ENCODE measurements at places on chromosomes 2 and 18. TPM values are rescaled to one million over a fixed set of nuclear protein-coding genes. Genes with fewer than 3 reads are reported as not detected.

The UGT1A6 gene
- total RNA-seq = 12.7 TPM

The CIDEA gene
- 72.2 TPM for total RNA-seq

The PAPOLG gene
- total RNA-seq = 17.0 TPM

The TUBA3E gene
- not detected for total RNA-seq

The NMUR1 gene
- total RNA-seq = 0.21 TPM

The KYNU gene
- total RNA-seq = 0.29 TPM

The ALPP gene
- not detected for total RNA-seq

The SERTAD2 gene
- total RNA-seq = 30.3 TPM

The TEX261 gene
- total RNA-seq = 19.7 TPM

The ASTL gene
- 1.7 TPM for total RNA-seq

The SUCLG1 gene
- 68.8 TPM for total RNA-seq

The LDLRAD4 gene
- total RNA-seq = 13.1 TPM

DNA sequence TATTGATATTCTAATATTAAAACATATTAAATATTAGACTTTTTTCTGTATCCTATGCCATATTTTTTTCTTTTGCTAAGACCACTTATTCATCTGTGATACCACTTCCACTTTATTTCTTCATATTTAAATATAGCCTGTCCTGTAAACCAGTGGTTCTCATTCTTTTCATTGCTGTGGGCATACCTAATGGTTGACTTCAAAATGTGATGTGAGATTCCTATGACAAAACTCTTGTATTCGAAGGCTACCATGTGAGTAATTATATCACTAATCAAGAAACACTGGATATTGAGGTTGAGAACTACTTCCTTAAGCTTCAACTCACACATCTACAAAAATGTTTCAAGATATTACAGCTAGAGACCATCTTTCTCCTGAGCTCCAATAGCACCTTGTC, 3.6 kb downstream of the SCRN3 start:
- H3K4me3 ChIP-seq = no peak overlapping the region
- H3K4me1 ChIP-seq = peaks cover 11% of the 10 kb centered on the region
- no peaks in the 10 kb centered on the region for H3K27me3 ChIP-seq
- DNase-seq = no peak

DNA sequence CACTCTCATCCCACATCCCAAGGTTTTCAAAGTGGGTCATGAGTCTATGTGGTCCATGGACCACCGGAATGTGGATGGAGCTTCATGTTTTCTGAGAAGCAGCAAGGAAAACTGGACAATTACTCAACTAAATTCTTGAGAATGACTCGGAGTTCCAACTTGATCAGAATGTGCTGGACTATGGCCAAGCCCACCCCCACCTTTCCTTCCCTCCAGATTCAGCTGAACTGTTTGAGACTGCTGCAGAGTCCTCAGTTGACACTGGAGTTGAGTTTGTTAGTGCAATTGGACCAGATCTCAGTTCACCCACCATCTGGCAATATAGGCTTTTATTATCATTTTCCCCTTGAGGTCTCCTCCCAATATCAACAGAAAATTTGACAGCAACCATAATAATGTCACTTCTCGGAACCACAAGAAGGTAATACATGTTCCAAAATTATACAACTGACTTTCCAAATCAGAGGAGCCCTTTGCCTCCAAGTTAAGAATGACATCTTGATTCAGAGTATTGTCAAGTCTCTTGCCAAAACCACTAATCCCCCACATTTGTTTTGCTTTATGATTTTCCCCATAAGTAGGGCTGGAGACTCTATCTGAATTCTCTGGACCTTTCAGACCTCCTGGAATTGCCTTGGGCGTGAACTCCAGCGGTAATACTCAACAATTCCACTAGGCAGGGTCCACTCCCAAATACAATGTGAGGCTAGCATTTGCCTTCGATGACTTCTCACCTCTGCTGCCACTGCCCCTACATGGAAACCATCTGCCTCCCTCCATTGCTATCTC, 8.8 kb downstream of the COL4A4 start:
- H3K27me3 ChIP-seq = peaks cover 3% of the 10 kb centered on the region
- H3K4me1 ChIP-seq = no peaks in the 10 kb centered on the region
- no peak for DNase-seq
- no peak overlapping the region for H3K27ac ChIP-seq

- H3K4me3 ChIP-seq = no peak overlapping the region
- DNase-seq = peak; percentile 59
- H3K36me3 ChIP-seq = no peaks in the 10 kb centered on the region
- peak overlapping the region; percentile 0 for H3K27ac ChIP-seq
- H3K27me3 ChIP-seq = no peaks in the 10 kb centered on the region
These were observed 109.7 kb downstream of the B3GNT2 start for GRCh38 chr2:62305421-62306176.

GRCh38 chr18:14117606-14118005, 14.6 kb downstream of the ZNF519 start:
- no peak overlapping the region for H3K4me3 ChIP-seq
- H3K4me1 ChIP-seq = no peaks in the 10 kb centered on the region
- no peaks in the 10 kb centered on the region for H3K27me3 ChIP-seq
- no peaks in the 10 kb centered on the region for H3K36me3 ChIP-seq

- H3K27ac ChIP-seq = no peak overlapping the region
- DNase-seq = no peak
- peaks cover 10% of the 10 kb centered on the region for H3K4me1 ChIP-seq
- peak overlapping the region; percentile 72 for H3K4me3 ChIP-seq
These were observed 2.1 kb downstream of the CERS6 start for GRCh38 chr2:168458139-168458538.

GRCh38 chr18:48975817-48976649, 25.3 kb upstream of the SMAD7 start:
- H3K36me3 ChIP-seq = no peaks in the 10 kb centered on the region
- H3K27ac ChIP-seq = peak overlapping the region; percentile 88
- peak overlapping the region; percentile 80 for H3K4me3 ChIP-seq
- H3K27me3 ChIP-seq = no peaks in the 10 kb centered on the region
- H3K4me1 ChIP-seq = peaks cover 24% of the 10 kb centered on the region

- H3K4me3 ChIP-seq = no peak overlapping the region
- H3K27ac ChIP-seq = no peak overlapping the region
- no peak for DNase-seq
- no peaks in the 10 kb centered on the region for H3K4me1 ChIP-seq
- peaks cover 4% of the 10 kb centered on the region for H3K27me3 ChIP-seq
These were observed 60.9 kb upstream of the TMEM178A start for GRCh38 chr2:39604866-39605265.

- H3K4me1 ChIP-seq = no peaks in the 10 kb centered on the region
- no peaks in the 10 kb centered on the region for H3K36me3 ChIP-seq
- no peak overlapping the region for H3K4me3 ChIP-seq
- no peaks in the 10 kb centered on the region for H3K27me3 ChIP-seq
- no peak for DNase-seq
These were observed 285.1 kb downstream of the TMX3 start for GRCh38 chr18:68429841-68430240.

DNA sequence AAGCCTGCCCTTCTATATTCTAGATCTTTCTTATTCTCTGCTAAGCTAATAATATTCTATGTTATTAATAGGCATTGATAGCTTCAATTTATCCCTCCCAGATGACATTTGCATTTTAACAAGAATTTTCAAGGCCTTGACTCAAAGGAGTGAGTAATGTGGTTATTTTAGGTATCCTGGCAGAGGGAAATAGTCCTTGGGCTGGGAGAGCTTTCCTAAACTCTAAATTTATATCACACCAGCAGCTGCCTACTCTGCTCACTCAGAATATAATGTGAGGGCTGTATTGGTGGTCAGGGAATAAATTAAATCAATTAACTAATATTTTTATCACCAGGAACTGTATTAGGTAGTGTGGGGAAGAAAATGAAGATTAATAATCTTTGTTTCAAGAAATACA, 74.8 kb upstream of the ADAM23 start:
- no peak overlapping the region for H3K4me3 ChIP-seq
- H3K4me1 ChIP-seq = no peaks in the 10 kb centered on the region
- no peak overlapping the region for H3K27ac ChIP-seq
- DNase-seq = no peak
- H3K27me3 ChIP-seq = no peaks in the 10 kb centered on the region

DNA sequence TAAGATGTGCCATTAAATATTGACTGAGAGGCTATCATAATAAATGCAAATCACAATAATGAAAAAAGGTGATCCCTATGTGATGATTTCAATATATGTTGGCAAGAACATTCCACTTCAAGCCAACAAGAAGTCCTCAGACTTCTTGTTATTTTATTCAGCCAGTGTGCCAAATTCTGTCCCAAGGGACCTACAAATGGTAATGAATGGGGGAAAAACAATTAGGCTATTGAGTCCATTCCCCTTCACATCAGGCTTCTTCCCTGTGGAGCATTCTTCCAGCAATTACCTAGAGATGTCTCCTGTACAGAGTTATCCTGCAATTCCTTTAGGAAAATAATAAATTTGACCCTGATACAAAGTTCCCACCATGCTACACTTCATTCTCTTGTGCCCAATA, 144.4 kb downstream of the PIEZO2 start:
- no peaks in the 10 kb centered on the region for H3K27me3 ChIP-seq
- no peak overlapping the region for H3K4me3 ChIP-seq
- H3K4me1 ChIP-seq = peaks cover 7% of the 10 kb centered on the region
- H3K36me3 ChIP-seq = no peaks in the 10 kb centered on the region
- DNase-seq = no peak

DNA sequence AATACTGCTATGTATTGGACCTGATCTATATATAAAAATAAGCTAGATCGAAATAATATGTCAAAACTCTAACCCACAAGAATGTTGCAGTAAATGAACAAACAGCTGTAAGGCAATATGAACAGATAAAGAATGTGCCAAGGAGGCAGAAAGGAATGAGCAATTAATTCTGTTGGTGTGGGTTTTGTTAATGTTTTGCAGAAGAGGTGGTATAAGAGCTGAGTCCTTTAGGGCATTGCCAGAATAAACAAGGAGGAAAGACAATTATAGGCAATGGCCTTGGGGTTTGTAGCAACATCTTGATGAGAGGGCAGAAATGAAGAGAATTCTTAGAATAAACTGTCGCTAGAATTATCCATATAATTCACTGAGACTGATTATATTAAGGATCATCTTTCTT, 240.9 kb upstream of the GULP1 start:
- no peak for DNase-seq
- no peaks in the 10 kb centered on the region for H3K36me3 ChIP-seq
- H3K4me3 ChIP-seq = no peak overlapping the region
- H3K27me3 ChIP-seq = no peaks in the 10 kb centered on the region
- no peak overlapping the region for H3K27ac ChIP-seq

GRCh38 chr2:9029721-9030120, 26.2 kb upstream of the MBOAT2 start:
- H3K27ac ChIP-seq = no peak overlapping the region
- no peak for DNase-seq
- no peaks in the 10 kb centered on the region for H3K36me3 ChIP-seq

DNA sequence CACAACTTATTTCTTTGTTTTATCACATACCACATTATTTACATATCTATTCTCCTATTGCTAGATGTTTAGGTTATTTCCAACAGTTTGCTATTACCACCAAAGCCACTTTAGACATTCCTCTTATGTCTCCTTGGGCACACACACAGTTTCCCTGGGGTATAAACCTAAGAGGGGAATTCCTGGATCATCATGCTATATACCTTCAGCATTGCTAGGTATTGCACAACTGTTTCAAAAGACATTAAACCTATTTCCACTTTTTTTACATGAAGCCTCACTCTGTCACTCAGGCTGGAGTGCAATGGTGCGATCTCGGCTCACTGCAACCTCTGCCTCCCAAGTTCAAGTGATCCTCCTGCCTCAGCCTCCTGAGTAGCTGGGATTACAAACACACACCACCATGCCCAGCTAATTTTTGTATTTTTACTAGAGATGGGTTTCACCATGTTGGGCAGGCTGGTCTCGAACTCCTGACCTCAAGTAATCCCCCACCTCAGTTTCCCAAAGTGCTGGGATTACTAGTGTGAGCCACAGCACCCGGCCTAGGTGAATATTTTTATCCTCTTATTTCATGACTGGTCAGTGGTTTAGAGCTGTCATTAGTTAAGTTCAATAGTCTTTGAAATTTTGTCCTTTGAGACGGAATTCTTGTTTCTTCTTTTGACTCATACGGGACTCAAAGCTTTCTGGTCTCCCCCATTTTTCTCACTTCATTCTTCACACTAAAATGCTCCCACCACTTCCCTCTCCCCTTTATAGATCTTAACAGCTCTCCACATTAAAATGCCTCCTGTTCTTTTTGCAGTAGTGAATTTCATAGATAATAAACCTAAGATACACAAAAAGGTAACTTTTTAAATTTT, 30.3 kb downstream of the SULT1C4 start:
- no peak for DNase-seq
- no peak overlapping the region for H3K4me3 ChIP-seq
- no peak overlapping the region for H3K27ac ChIP-seq
- H3K27me3 ChIP-seq = no peaks in the 10 kb centered on the region
- no peaks in the 10 kb centered on the region for H3K4me1 ChIP-seq
- no peaks in the 10 kb centered on the region for H3K36me3 ChIP-seq

GRCh38 chr2:39821871-39822270, 42.8 kb upstream of the THUMPD2 start:
- H3K4me3 ChIP-seq = no peak overlapping the region
- DNase-seq = no peak
- no peaks in the 10 kb centered on the region for H3K4me1 ChIP-seq
- H3K27ac ChIP-seq = no peak overlapping the region

DNA sequence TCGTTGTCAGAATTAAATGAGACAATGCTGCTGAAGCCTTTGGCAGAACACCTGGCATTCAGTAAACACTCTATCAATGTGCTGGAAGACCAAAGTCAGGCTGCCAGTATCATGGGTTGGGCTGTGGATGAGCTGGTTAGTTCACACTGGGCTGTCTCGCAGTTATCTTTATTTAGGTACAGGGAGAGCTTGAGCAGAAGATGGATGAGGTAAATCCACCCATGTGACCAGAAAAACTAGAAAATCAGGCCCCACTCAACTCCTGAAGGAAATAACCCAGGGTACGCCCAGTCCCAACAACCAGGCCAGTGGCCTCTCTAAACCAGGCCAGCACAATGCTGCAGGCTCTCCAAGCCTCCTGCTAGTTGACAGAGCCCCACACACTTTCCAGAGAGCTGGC, 330.3 kb downstream of the TNS1 start:
- H3K27me3 ChIP-seq = no peaks in the 10 kb centered on the region
- no peak for DNase-seq
- no peaks in the 10 kb centered on the region for H3K36me3 ChIP-seq
- peaks cover 34% of the 10 kb centered on the region for H3K4me1 ChIP-seq

DNA sequence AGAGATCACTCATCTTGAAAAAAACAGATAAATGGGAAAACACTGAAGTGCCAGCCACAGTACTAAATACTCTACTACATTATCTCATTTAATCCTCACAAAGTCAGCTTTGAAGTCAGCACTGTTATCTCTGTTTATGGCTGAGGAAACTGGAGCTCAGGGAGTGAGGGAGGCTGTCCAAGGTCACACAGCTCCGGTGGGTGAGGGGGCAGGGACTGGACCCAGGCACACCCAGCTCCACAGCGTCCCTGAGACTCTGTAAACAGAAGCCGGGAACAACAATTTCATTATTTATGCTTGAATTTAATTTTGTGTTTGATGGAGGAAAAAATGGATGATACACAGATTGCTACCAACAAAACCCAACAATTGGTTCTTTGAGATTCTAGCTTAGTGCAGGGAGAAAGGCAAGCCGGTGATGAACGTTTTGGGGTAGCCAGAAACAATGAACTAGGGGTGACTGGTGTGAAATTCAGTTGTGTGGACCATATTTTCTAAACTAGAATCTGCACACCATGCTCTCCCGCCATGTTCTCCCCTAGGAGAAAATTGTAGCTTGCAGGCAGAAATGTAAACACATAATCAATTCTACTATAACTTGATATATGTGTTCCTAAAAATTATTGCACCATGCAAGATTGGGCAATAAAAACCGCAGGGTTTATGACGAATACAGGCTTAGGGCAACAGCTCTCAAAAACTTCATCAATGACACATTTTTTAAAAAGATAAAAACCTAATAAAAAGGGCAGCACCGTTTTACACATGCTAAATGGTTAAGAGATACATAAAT, at the start of gene GREB1:
Gene GREB1 (plus strand): TSS at position 768 of the 793 bp plus-strand sequence. CDS start 22,570 bp downstream, outside the sequence.
- H3K27me3 ChIP-seq = peaks cover 2% of the 10 kb centered on the region
- peak within 1 kb of the TSS; percentile 73 for H3K27ac ChIP-seq
- no peak for DNase-seq
- peaks cover 26% of the 10 kb centered on the region for H3K4me1 ChIP-seq
- H3K4me3 ChIP-seq = no peak within 1 kb of the TSS
- H3K36me3 ChIP-seq = no peaks in the 10 kb centered on the region
